Esophagus squamous epithelium (tissue), 5 donors: ENCODE measurements at places on chromosomes 2 and 18.

- DNase-seq: no peak
Measured at GRCh38 chr2:191234376-191234775, 10.8 kb upstream of the MYO1B start.

- DNase-seq: no peak
Measured at GRCh38 chr18:61637905-61638595, 254.8 kb downstream of the RNF152 start.

DNA sequence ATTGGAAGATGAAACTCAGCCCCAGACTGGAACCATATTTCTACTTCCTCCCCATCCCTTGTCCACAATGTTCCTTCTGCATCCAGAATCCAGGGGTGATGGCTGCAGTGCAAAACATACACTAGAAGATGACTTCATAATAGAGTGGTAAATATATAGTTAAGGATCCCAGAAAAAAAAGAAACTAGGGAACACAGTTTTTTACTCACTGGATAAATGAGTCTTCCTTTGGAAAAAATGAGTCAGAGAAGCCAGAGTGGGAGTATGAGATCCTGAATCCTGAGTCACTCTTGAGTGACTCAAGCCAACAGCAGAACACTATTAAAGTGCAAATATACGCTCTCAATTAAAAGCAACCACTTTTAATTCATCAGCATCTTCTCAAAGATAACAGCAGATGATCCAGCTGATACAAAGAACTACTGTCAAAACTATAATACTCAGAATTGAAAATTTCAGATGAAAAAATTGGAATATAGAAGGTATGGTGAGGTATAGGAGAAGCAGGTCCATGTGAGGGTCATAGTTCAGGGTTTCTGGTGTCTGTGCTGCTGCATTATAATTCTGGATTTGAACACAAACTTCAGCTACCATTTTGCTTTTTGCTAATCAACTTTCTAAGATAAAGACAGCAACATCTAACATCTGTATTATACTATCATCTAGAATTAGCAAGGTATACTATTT, 987.2 kb upstream of the CDH2 start:
- no peak for DNase-seq

- DNase-seq: no peak
Measured at GRCh38 chr2:8606226-8606625, 75.6 kb upstream of the ID2 start.

GRCh38 chr2:41723526-41723925, 324.3 kb upstream of the PKDCC start:
- DNase-seq: no peak

DNA sequence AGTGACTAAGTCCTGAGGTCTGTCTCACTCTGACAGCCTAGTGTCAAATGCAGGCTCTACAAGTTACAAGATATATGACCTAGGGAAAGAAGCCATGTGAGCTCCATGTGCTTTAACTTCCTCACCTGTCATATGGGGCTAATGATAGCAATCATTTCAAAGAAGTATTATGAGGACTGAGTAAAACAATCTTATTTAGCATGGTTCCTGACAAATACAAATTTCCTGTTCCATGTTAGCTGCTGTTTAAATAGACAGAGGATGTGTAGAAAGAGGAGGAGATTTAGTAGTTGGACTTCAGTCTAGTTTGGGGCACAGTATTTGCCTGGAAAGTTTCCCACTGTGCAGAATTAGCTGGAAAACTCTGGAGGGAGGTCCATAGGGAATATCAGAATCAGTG, 545.8 kb downstream of the CNTNAP5 start:
- DNase-seq: no peak

- DNase-seq: no peak
Measured at GRCh38 chr2:42182654-42183308, 13.6 kb downstream of the EML4 start.

- no peak for DNase-seq
Measured at GRCh38 chr18:22005191-22005841, 164.1 kb upstream of the GATA6 start.

DNA sequence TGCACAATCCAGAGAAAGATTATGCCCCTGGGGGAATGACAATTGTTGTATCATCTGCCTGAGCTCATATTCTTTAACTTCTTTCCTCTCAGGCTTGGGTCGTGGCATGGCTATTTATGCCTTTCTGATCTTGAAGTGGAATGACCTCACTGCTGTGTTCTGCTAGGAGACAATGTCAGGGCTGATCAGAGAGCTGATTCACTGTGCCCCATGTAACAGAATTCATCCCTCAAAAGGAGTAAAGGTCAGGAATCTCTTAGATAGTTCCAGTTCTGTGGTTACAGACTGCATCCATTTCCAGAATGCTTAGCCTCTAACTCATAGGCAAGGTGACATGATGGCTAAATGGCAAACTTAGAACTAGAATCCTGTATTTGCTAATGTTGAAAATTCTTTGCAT, 511.7 kb upstream of the CNTNAP5 start:
- no peak for DNase-seq

GRCh38 chr2:153294199-153294786, 184.3 kb downstream of the RPRM start:
- DNase-seq: no peak

GRCh38 chr2:39099310-39099869, 21.5 kb downstream of the SOS1 start:
- no peak for DNase-seq

DNA sequence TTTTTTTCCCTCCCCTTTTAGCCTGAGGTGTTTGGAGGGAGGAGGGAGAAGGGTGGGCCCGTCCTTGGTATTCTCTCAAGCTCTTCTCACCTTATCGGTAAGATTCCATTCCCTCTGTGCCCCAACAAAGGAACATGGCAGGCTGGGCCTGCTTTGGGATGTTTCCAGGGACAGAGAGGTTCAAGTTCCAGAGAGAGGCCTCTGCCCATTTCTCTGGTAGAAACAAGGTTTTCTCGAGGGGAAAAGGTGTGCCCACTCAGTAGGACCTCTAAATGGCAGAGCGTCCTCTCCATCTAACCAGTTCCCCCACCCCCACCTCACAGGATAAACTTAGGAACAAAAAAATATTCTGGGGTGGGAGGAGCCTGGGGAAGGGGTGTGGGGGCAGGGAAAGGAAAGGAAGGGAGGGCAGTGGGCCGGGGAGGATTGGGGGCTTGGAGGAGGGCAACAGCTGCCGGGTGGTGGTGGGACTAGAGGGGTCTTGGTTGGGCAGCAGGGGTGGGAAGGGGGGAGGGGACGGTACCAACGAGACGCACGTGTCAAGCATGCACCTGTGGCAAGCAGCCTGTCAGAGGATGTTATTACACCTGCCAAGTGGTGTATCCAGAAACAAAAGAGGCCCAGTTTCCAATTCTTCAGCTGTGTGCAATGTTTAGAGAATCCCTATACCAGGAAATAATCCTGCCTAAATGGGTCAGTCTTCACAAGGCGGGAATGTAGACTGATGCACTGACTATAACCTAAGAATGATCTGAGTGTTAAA, 2.1 kb downstream of the PCBP1 start:
- DNase-seq: no peak

DNA sequence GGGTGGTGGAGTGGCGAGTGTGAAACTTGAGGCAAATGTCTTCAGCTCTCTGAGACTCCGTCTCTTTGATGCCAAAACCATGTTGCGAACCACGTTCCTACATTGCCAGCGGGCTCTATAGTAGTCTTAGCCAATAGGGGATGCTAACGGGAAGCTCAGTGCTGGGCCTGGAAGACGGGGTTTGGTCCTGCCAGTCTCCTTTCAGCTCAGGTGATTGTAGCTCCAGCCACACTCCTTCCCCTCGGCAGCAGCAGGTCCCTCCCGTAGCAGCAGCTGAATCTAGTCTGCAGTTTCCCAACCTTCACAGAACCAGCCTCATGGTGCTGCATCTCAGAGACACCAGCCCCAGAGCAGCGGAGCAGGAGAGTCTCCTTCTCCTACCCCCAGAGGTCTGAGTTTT, 109.7 kb downstream of the TFCP2L1 start:
- DNase-seq: no peak

DNA sequence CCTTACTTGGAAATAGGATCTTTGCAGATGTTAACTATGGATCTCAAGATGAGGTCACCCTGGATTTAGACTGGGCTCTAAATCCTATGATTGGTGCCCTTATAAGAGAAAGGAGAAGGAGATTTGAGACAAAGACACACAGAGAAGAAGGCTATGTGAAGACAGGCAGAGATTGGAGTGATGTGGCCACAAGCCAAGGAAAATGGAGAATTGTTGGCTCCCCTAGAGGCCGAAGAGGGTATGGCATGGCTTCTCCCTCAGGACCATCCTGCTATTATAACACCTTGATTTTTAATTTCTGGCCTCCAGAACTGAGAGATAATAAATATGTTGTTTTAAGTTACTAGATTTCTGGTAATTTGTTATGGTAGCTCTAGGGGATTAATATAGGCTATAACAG, 7.6 kb downstream of the CYBRD1 start:
- DNase-seq: no peak

GRCh38 chr2:234655706-234656105, 158.8 kb upstream of the ARL4C start:
- DNase-seq: no peak

- no peak for DNase-seq
Measured at GRCh38 chr18:6940451-6940850, 177.1 kb downstream of the LAMA1 start.

- no peak for DNase-seq
Measured at GRCh38 chr2:39313575-39313974, 69.8 kb upstream of the CDKL4 start.

GRCh38 chr2:942775-943460, 7.7 kb upstream of the SNTG2 start:
- no peak for DNase-seq

DNA sequence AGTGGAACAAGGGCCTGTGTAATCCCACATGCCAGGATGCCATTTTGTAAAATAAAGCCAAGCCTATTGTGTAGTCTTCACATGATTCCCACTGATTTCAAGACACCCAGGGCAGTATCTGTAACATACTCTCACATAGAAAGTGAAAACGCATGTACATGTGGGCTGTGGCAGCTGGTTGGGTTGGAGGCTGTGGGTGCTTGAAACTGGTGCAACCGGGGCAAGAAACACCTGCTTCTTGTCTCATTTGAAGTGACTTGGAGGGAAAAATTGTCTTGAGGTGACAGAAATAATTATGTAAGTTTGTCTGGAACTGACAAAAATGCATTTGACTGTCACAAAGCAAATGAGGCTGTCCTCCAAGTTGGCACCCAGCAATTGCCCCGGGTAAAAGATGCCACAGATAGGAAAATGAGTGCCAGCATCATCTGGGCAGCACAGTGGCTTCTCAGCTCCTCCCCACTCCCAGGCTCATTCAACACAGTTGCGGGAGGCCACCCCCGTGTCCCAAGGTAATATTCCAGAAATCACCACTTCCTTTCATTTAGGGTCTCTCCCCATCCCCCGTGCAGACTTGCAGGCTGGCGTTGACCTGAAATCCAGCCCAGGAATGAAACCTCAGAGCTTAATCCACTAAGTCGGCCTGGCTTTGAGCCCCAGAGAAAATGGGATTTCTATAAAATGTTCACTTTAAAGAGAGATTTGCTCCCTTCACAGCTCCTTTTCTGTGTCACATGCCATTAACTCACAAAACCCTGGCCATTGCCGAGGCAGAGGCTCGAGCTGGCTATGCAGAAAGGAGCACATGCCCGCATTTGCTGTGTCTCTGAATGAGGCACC, 293.9 kb upstream of the PARD3B start:
- DNase-seq: no peak

- no peak for DNase-seq
Measured at GRCh38 chr2:58951722-58952121, 710.6 kb upstream of the FANCL start.

DNA sequence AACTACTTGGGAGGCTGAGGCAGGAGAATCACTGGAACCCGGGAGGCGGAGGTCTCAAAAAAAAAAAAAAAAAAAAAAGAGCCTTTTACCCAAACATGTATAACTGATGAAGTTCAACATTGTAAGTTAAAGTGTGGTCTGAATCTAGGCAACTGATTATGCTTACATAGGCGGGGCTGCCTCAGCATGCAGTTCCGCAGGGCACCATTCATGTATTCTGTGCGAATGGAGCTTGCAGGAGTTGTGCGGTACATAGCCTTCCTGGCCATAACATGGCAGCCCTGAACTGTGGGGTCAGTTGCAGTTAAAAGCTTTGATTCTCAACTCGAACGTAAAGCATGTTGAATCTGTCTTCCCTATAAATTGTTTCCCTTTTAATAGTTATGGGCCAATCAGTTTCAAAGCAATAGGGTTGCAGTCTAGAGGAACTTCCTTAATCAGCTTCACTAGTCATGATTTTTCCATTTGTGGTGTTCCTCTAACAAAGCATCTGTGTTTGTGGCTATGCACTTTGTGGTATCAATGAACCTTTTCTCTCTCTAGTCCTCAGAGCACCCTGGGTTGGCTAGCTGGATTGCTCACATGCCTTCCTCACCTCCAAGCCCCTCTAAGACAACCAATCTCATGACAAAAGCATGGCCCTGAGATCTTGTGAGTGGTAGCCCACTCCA, 30.6 kb upstream of the CEP68 start:
- no peak for DNase-seq

DNA sequence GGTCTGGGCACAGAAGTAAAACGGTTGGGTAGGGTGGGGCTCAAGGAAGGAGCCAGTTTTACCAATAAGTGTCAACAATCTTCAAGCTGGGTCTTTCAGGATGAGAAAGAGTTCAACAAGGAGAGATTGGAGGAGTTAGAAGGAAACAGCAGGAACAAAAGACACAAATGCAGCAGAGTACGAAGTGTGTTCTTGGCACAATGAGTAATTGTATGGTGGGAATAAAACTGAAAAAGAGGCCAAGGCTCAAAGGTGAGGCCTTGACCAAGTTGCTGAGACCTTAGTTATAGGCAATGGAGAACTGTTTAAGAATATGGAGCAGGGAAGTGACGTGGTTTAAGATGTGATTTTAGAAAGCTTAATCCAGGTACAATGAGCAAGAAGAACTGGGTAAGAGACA, 230.3 kb downstream of the PDE11A start:
- no peak for DNase-seq
